ENCODE measurements at places on chromosomes 4 and X. TPM values are rescaled to one million over a fixed set of nuclear protein-coding genes. Genes with fewer than 3 reads are reported as not detected.

The CITED1 gene
- total RNA-seq, result 0.17 TPM

The SASH3 gene
- total RNA-seq, result not detected

The NPY5R gene
- total RNA-seq, result not detected

The MAGEA10 gene
- total RNA-seq, result not detected

The LYAR gene
- total RNA-seq, result 15.6 TPM

The CCDC120 gene
- total RNA-seq, result 0.54 TPM

The TRPC5OS gene
- not detected for total RNA-seq

The RAI2 gene
- 2.4 TPM for total RNA-seq

The MGARP gene
- total RNA-seq, result not detected

The P2RY4 gene
- 0.09 TPM for total RNA-seq

The NSUN7 gene
- total RNA-seq, result under 0.01 TPM

The REELD1 gene
- not detected for total RNA-seq

The AMOT gene
- 9.7 TPM for total RNA-seq

The MAGEB1 gene
- total RNA-seq, result not detected

The IQCM gene
- not detected for total RNA-seq

The PF4V1 gene
- not detected for total RNA-seq

The MSMO1 gene
- 34.5 TPM for total RNA-seq

The STPG2 gene
- total RNA-seq, result 0.17 TPM

The HS6ST2 gene
- not detected for total RNA-seq

The AFM gene
- not detected for total RNA-seq

The CDX4 gene
- not detected for total RNA-seq

The GPC4 gene
- total RNA-seq, result under 0.01 TPM

The FREM3 gene
- total RNA-seq, result 0.09 TPM

The PROM1 gene
- total RNA-seq, result 0.09 TPM

The MND1 gene
- 0.87 TPM for total RNA-seq

The GPR78 gene
- total RNA-seq, result not detected

The KLHL13 gene
- 0.34 TPM for total RNA-seq

The AVPR2 gene
- total RNA-seq, result 3.5 TPM

The CHRDL1 gene
- not detected for total RNA-seq

The BEX3 gene
- total RNA-seq, result 201 TPM

The ATG4A gene
- 9.4 TPM for total RNA-seq
